Cardiac septum (tissue), 1 donor: ENCODE measurements at places on chromosomes 12 and 14. TPM values are rescaled to one million over a fixed set of nuclear protein-coding genes. Genes with fewer than 3 reads are reported as not detected.

GRCh38 chr12:94308612-94309011 is 151.1 kb downstream of the CEP83 start:
- no peak for DNase-seq

- no peak for DNase-seq
Measured at GRCh38 chr14:68468437-68469207, 324.2 kb downstream of the ZFP36L1 start.

DNA sequence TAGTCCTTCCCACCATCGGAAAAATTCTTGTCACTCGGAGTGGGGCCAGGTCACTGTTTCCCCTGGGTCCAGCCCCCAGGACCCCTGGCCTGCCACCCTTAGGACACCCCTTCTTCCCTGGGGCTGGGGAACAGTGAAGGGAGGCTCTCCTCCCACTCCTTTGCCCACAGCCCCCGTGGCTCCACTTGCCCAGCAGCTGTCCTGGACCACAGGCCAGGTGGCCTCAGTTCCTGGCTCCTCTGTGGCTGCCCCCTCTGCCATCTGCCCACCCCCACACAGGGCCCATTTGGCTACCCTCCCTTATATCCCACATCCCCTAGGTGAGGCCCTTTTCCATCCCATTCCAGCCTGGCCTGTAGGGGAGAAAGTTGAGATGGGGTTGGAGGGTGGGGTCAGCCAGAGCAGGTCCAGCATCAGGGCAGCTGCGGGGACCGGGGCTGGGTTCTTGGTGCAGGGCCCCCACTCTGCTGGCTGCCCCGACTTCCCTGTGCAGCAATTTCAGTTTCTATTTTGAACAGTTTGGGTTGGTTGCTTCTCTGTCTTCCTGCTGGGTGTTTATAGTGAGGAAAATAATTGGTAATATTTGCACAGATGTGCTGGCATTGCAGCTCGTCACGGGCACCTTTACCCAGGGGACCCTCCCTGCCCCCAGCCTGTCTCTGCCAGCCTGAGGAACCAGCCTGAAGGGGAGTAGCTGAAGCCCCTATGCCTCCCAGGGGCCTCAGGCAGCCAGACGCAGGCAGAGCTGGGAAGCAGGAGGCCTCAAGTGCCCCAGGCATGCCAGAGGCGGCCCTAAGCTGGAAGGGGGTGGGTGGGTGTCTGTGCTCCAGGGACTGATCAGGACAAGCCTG is 23.4 kb downstream of the SYNDIG1L start:
- DNase-seq = peak; percentile 63

DNA sequence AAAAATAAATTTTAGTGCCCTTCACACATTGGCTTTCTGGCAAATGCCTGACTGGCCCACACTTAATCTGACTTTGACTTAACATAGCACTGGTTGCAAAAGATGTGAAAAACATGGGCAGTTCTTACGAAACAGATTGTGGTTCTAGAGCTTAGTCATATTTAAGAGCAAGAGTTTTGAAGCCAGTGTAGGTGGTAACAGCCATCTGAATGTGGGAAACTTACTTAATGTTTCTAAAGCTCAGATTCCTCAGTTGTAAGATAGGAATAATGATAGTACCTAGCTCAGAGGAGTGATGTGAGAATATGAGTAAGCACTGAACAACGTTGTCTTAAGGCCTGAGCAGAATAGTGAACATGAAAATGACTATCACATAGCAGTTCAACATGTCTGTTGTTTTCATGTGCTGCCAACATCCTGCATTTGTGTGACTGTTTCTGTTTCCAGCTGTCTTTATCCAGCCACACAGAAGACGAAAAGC is 262.7 kb downstream of the SYT1 start:
- no peak for DNase-seq

GRCh38 chr12:88580051-88580871 is at the start of gene KITLG:
TSS of gene KITLG (minus strand) at chr12:88580471. CDS start at chr12:88580278, 193 bp downstream.
- DNase-seq = peak; percentile 86

DNA sequence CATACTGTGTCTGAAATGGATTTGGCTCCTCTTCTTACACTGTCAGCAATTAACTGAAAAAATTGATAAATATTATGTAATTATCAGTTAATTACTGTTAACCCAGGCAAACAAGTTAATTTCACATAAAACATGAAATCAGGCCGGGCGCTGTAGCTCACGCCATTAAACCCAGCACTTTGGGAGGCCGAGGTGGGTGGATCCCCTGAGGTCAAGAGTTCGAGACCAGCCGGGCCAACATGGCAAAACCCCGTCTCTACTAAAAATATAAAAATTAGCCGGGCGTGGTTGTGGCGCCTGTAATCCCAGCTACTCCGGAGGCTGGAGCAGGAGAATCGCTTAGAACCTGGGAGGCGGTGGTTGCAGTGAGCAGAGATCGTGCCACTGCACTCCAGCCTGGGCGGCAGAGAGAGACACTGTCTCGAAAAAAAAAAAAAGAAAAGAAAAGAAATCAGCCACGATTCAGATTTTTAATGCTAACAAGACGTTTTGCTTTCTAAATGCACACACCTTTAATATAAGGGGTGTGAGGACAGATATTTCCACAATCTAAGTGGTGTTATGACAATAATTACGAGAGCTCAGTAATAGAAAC is 473 bp upstream of the TMEM19 start:
- DNase-seq = no peak

KLHDC1 gene
- total RNA-seq = 6.6 TPM

C12orf60 gene
- total RNA-seq = 2.5 TPM

APOF gene
- total RNA-seq = not detected

FGD4 gene
- total RNA-seq = 19.4 TPM
